ENCODE measurements at places on chromosomes 2 and 18. TPM values are rescaled to one million over a fixed set of nuclear protein-coding genes. Genes with fewer than 3 reads are reported as not detected.

The RTP5 gene
- not detected for polyA plus RNA-seq

The MPHOSPH10 gene
- polyA plus RNA-seq, result 5.6 TPM

The GTF2A1L gene
- not detected for polyA plus RNA-seq

The NT5C1B gene
- polyA plus RNA-seq, result not detected

The DSG4 gene
- not detected for polyA plus RNA-seq

The CYP27C1 gene
- not detected for polyA plus RNA-seq

The MRPL53 gene
- polyA plus RNA-seq, result 48.6 TPM

The BCL11A gene
- 5.6 TPM for polyA plus RNA-seq

DNA sequence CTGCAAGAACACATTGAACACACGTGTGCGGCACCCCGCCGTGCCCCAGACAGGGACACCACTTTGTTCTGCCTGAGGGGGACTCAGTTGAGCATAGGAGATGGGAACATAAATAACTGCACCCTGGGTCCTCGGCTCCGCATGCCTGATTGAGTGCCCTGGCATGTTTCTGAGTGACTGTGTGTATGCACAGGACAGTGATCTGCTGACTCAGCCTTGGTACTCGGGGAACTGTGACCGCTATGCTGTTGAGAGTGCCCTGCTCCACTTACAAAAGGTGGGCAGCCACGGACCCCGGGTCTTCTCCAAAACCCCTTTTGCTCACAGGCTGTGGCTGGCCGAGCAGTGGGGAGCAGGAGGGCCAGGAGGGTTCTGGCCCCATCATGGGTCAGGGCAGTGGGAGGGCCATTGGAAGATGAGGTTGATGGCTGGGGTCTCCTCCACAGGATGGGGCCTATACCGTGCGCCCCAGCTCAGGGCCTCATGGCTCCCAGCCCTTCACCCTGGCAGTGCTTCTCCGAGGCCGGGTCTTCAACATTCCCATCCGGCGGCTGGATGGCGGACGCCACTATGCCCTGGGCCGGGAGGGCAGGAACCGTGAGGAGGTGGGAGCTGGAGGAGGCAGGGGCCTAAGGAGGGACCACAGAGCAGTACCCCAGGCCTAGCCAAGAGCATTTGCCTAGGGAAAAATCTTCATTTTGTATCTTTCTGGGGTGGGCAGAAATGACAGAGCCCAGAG is 16.9 kb downstream of the SH2D6 start:
- no peak for DNase-seq

- no peak for DNase-seq
Observed at GRCh38 chr2:129554373-129554772, 425.1 kb upstream of the RAB6C start.

DNA sequence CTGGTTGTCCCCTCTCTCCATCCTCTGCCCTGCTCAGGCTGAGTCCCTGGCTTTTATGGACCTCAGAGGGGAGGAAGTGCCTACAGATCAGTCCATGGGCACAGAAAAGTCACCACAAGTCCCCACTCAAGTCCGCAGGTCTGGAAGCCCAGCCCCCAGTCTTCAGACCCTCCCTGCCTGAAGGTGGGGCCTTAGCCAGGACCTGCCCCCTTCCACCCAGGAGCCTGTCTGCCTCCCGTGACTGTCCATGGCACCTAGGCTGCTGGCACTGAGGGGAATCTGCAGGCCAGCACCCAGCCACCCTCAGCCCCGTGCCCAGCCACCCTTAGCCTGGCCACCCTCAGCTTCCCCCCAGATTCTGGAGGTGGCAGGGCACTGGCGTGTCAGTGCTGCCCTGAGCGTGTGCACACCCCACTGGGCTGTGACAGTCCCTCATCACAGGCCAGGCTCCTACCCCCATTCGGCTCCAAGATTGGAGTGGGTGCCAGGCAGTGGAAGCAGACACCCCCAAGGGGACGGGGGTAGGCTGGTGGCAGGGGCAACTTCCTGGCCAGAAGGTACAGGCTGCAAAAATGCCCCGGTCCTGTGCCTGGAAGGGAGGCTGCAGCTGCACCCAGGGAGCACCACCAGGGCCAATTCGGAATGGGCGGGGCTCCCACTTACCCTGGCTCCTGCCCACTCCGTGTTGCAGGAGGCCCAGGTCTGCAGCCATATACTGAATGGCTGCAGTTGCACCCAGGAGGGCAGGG is 154.7 kb upstream of the RMP24 start:
- no peak for DNase-seq

- no peak for DNase-seq
Observed at GRCh38 chr18:13587001-13587400, 139.4 kb downstream of the FAM210A start.

GRCh38 chr2:15812187-15812780 is 128.1 kb upstream of the MYCN start:
- no peak for DNase-seq

DNA sequence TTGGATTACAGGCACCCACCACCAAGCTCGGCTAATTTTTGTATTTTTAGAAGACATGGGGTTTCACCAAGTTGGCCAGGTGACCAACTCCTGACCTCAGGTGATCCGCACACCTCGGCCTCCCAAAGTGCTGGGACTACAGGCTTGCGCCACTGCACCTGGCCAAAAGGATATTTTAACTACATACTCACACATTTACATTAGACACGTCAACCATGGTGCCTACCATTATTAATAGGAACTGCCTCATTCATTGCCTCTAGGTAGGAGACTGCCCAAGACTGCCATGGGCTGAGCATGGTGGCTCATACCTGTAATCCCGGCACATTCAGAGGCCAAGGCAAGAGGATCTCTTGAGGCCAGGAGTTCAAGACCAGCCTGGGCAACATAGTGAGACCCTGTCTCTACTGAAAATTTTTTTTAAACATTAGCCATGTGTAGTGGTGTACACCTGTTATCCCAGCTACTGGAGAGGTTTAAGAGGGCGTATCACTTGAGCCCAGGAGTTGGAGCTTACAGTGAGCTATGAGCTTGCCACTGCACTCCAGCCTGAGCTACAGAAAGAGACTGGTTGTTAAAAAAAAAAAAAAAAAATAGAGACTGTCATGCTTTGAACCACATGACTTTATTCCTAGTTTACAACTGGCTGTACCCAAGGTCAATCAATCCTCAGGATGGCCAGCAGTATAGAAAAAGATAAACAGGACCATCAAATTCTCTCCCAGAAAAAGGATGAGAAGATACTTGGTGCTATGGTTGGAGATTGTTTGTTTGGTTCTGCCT is 31.1 kb upstream of the EPC2 start:
- DNase-seq, result no peak

DNA sequence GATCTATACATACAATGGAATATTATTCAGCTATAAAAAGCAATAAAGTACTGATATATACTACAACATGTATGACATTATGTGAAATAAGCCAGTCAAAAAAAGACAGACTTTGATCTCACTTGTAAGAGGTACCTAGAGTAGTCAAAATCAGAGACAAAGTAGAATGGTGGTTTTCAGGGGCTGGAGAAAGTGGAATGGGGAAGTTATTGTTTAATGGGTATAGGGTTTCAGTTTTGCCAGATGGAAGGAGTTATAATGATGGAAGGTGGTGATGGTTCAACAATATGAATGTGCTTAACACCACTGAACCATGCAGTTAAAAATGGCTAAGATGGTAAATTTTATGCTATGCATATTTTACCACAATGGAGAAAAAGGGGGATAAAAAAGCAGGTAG is 6.3 kb downstream of the COBLL1 start:
- no peak for DNase-seq

DNA sequence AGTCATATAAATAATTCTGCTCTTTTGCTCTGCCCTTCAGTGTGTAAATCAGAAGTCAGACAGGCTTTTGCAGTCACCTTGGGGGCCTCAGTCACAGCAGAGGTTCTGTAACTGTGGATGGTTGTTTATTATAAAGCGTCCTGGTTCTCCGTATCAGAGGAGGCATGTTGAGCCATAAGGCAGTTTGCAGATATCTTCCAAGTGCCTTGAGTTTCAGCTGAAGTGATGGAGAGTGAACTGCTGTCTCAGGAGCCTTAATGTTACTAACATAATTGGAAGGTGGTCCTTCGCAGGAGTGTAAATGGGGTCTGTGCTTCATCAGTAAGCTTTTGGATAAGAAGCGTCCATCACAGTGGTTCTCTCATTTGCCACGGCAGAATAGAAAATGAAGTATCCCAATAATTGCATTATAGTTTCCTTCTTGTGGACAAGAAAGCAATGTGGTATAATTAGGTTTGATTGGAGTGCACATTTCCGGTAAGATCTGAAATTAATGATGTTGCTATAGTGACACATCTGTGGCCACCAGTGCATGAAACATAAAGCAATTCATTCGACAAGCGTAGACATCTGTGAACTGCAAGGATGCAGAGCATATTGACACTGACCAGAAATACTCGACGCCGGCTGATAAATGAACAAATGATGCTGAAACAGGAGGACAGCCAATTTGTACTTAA is 112.5 kb upstream of the NFATC1 start:
- no peak for DNase-seq

DNA sequence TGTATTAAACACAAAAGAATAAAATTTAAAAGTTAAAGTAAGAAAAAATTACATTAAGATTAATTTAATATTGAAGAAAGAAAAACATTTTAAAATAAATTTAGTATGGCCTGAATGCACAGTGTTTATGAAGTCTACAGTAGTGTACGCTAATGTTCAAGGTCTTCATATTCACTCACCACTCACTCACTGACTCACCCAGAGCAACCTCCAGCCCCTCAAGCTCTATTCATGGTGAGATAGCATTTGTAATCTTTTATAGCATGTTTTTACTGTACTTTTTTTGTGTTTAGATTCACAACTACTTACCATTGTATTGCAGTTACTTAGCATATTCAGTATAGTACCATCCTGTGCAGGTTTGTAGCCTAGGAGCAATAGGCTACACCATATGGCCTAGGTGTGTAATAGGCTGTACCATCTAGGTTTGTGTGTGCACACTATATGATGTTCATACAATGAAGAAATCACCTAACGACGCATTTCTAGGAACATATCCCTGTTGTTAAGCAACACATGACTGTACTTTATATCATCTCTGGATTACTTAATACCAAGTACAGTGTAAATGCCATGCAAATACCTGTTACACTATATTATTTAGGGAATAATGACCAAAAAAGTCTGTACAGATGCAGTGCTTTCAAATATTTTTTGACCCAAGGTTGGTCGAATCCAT is 144.0 kb upstream of the IL1R2 start:
- no peak for DNase-seq

- no peak for DNase-seq
Observed at GRCh38 chr2:157593411-157593810, 35.3 kb downstream of the ACVR1C start.

GRCh38 chr2:212177724-212178123 is 360.9 kb downstream of the ERBB4 start:
- DNase-seq, result no peak

- no peak for DNase-seq
Observed at GRCh38 chr2:83756219-83756618, 702.9 kb downstream of the SUCLG1 start.

- no peak for DNase-seq
Observed at GRCh38 chr2:139078376-139078775, 298.2 kb upstream of the NXPH2 start.

- DNase-seq, result no peak
Observed at GRCh38 chr18:56306797-56307196, 331.6 kb downstream of the TXNL1 start.

DNA sequence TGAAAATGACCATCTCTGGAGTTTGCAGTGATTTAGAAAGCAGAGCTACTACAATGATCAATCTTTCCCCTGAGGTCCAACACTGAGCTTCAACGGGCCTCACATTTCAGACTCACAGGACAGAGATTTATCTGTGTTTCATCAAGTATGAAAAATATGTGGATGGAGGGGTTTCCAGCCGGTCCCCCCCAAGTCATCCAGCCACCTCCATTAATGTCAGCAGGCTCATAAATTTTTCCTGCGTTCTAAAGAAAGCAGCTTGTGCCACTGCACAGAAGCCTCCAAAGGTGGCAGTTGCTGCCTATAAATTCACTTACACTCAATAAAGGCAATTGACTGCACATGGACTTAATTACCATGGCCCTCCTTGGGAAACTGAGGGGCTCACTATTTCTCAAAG is 117.4 kb upstream of the ACKR3 start:
- DNase-seq, result no peak

DNA sequence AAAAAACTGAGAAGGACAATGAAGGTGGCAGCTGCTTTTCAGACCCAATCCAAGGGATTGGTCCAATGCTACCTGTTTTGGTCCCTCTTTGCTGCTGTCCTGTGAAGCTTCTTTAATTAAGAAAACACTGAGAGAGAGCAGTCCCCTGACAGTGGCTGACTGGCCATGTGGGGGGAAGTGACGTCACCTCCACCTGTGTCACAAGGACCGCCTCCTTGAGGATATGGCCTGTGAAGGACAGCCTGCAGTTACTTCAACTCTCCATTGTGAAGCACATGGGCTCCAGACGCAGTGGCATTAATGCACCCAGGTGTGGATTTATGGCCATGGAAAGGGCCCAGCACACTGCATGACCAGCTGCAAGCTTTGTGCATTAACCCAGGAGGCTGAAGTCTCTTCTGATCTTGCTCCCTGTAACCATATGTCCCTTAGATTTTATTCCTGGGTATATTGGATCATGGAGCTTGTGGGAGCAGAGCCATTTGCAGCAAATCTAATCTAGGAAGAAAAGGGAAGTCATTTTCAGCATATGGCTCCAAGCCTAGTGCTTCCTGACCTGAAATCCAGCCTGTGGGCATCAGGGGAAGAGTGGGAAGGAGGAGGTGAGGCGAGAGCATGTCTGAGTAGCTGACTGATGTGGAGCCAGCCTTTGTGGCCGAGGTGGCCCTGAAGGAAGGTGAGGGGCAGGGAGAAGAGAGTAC is 32.2 kb downstream of the KIF5C start:
- DNase-seq, result no peak

DNA sequence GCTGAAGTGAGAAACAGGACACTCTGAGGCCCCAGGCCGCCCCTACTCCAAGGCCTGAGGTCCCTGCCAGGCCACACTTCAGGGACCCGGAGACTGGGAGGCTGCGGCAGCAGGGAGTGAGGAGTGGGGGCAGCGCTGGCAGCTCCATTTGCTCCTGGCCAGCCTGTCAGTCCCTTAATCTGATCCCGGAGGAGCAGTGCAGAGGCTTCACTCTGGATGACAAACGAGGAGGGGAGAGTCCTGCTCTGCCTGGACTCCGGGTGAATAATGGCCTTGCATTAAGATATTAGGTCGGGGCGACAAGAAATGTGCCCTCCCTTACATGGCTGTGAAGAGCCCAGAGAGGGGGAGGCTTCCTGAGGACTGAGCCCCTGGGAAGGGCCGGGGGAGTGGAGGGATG is 14.3 kb upstream of the PRSS56 start:
- DNase-seq, result no peak

DNA sequence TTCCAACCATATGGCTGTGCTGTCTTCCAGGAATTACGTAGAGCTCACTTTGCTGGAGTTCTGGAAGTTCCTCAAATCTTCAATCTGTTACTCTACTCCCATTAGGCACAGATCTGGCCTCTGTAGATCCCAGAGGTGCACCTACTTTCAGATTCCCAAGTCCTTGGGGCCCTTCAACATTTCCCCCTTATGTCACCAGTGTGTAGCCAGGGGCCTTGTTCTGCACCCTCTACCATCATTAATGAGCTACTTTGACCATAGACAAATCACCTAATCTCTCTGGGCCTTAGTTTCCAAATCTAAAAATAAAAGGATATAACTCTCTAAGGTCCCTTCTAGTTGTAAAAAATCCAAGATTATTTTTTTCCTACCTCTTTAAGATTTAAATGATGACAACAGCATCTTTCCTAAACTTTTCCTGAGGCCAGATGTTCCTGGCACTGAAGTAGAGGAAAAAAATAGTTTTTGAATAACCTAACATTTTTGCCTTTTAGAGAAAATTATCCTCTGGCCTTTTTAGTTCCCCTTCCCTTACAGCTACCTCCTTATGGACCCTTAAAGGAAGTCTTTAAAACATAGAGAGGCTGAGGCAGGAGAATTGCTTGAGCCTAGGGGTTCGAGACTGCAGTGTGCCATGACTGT is 31.0 kb upstream of the WIPF1 start:
- no peak for DNase-seq
